Aorta (tissue), 5 donors: ENCODE measurements at places on chromosomes 6 and 20.

DNA sequence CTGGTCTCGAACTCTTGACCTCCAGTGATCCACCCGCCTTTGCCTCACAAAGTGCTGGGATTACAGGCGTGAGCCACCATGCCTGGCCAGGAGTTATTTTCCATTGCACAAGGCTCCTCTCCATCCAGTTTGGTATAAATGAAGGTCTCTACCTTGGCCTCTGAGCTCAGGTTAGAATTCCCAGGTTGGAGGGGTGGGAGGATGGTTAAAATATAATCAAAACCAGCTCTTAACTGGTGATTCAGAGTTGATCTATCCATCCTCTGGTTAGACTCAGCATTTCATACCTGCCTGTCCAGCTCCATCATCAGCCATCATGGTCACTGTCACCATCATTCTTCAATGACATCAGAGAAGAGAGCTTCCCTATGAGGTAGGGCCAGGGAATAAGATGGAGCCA is 2.6 kb upstream of the SLC22A7 start:
- DNase-seq, result no peak
- no peak overlapping the region for H3K4me3 ChIP-seq
- no peaks in the 10 kb centered on the region for H3K27me3 ChIP-seq
- H3K36me3 ChIP-seq, result no peaks in the 10 kb centered on the region
- no peak overlapping the region for H3K27ac ChIP-seq
- no peaks in the 10 kb centered on the region for H3K4me1 ChIP-seq

DNA sequence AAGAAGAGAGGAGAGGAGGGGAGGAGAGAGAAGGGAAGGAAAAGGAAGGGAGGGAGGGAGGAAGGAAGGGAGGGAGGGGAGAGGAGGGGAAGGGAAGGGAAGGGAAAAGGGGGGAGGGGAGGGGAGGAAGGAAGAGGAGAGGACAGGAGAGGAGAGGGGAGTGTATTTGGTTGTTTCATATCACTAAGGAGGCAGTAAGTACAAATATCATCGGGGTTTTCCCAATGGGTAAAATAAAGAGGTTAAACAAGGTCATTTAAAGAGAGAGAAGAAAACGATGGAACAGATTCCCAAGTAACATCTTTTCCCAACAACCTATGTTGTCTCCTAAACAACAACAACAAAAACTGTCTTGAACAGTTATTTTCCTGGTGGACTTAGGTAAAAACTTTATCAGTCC is 43.6 kb downstream of the MBOAT1 start:
- H3K36me3 ChIP-seq, result no peaks in the 10 kb centered on the region
- H3K27ac ChIP-seq, result no peak overlapping the region
- no peaks in the 10 kb centered on the region for H3K27me3 ChIP-seq
- H3K4me3 ChIP-seq, result no peak overlapping the region

DNA sequence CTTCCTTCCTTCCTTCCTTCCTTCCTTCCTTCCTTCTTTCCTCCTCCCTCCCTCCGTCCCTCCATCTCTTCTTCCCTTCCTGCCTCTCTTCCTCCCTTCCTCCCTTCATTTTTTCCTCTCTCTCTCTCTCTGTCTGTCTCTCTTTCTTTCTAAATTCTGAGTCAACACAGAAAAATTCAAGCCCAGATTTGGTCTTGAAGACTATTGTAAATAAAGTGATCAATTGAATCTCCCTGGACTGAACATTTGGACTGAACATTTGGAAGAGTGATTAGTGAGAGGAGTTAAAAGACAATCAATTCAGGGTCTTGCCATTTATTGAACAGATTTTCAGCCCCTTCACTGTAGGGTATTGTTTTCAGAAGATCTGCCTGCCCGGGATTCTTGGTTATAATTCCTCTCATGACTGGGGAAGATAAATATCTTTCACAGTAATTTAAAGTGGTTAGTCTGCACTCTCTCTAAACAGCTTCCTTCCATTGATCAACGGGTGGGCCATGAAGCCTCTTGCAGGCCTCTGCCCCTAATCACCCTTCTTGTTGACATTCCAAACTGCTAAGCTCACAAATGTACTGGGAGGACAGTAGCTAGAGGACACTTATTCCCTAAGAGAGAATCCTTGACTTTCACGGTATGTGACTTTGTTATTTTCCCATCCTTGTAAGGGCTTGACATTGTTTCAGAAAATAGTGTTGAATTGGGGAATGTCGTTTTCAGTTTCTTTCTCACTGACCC is 101.7 kb upstream of the BMP2 start:
- no peak for DNase-seq
- no peaks in the 10 kb centered on the region for H3K36me3 ChIP-seq
- no peak overlapping the region for H3K27ac ChIP-seq
- no peak overlapping the region for H3K4me3 ChIP-seq
- no peaks in the 10 kb centered on the region for H3K27me3 ChIP-seq

DNA sequence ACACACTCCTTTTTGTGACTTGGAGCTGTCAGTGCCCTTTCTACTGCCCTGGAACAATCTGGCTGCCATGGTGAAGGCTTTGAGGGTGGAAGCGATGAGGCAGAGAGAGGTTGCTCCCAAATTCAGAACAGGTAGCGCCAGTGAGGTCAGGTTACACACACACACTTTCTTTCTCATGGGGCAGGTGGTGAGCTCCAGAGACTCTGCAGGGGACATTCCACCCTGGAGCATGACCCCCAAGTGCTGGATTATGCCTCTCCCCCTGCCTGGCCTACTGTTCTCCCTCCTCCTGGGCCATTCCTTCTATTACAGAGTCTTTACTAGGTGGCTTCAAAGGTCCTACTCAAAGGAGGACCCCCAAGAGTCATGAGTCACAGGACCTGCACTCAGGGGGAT is 98.0 kb downstream of the EYA2 start:
- no peaks in the 10 kb centered on the region for H3K36me3 ChIP-seq
- H3K4me3 ChIP-seq, result no peak overlapping the region
- no peak for DNase-seq
- no peak overlapping the region for H3K27ac ChIP-seq
- no peaks in the 10 kb centered on the region for H3K4me1 ChIP-seq

DNA sequence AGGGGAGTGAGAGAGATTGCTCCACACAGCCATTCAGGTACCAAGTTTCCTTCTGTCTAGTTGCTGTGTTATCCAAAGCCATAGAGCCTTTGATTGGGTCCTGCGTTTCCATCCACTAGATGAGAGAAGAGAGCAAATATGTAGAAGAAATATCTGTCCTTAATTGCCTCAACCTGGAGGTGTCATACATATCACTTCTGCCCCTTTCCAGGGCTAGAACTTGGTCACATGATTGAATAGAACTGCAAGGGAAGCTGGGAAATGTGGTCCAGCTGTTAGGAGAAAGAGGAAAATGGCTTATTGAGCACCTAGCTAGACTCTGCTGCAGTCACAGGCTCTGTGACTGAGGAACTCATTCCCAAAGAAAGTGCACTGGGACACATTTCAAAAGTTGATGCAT is 115.6 kb upstream of the JAG1 start:
- H3K4me3 ChIP-seq, result no peak overlapping the region
- no peaks in the 10 kb centered on the region for H3K27me3 ChIP-seq
- no peak for DNase-seq
- no peaks in the 10 kb centered on the region for H3K36me3 ChIP-seq
- no peaks in the 10 kb centered on the region for H3K4me1 ChIP-seq
- H3K27ac ChIP-seq, result no peak overlapping the region

- no peaks in the 10 kb centered on the region for H3K27me3 ChIP-seq
- H3K36me3 ChIP-seq, result no peaks in the 10 kb centered on the region
- no peak for DNase-seq
- H3K27ac ChIP-seq, result no peak overlapping the region
- no peak overlapping the region for H3K4me3 ChIP-seq
Observed at GRCh38 chr6:121770943-121771342, 335.5 kb downstream of the GJA1 start.
